Activated T-cell treated with anti-CD3 and anti-CD28 coated beads for 48 hours (primary cell): ENCODE measurements at places on chromosomes 11 and 22.
A peak's percentile ranks its signal among the peaks of the same experiment; 100 is the strongest.

- no peak for DNase-seq
Observed at GRCh38 chr11:116256215-116256614, 516.6 kb downstream of the BUD13 start.

DNA sequence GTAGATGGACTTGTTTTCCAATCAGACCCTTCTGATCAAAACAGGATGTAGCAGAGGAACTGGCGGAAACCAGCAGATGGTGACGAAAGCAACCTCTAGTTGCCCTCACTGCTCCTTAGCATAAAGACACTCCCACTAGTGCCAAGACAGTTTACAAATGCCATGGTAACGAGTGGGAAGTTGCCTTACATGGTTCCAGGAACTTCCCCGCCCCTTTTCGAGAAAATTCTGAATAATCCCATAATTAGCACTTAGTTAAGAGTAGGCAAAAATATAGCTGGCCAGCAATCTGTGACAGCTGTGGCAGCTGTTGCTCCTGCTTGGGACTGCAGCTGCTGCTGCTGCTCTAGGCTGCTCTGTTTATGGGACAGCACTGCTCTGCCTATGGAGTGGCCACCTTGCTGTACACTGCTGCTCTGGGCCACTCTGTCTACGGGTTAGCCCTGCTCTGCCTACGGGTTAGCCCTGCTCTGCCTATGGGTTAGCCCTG is 33.4 kb upstream of the SORL1 start:
- no peak for DNase-seq

DNA sequence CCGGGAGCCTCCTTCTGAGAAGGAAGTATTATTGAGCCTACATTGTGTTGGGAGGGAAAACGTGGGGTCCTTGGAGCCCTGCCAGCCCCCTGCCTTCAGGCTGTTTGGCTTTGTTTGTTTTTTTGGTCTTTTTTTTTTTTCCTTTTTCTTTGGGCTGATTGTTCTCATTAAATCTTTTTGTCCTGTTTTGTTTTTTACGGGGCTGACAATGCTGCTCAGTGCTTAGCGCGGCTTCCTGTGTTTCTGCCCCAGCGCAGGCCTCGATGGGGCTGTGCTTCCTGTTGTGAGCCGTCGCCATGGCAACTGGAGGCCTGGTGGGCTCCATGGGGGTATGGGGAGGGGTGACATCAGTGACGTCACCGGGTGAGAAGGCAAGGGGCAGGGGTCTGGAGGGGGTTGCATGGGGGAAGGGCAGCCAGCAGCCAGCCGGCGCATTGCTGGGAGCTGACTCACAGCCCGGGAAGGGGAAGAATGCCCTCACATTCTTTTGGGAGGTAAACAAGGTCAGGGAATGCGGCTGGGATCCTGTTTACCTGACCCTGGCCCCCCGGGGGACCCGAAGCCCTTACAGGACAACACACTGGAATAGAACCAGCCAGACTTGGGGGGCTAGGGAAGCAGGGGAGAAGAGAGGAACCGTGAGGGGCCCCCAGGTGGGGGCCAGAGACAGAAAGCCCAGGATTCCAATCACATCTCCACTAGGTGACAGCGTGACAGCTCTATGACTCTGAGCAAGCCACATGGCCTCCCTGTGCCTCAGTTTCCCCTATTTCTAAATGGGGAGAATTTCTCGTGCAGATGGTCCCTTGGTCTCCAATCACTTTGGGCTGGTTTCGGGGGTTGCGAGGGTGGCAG is 22.2 kb upstream of the CBX7 start:
- DNase-seq, result peak; percentile 32

- no peak for DNase-seq
Observed at GRCh38 chr11:44611088-44611487, 45.6 kb downstream of the CD82 start.

- no peak for DNase-seq
Observed at GRCh38 chr11:120024586-120024985, 113.3 kb downstream of the TRIM29 start.

DNA sequence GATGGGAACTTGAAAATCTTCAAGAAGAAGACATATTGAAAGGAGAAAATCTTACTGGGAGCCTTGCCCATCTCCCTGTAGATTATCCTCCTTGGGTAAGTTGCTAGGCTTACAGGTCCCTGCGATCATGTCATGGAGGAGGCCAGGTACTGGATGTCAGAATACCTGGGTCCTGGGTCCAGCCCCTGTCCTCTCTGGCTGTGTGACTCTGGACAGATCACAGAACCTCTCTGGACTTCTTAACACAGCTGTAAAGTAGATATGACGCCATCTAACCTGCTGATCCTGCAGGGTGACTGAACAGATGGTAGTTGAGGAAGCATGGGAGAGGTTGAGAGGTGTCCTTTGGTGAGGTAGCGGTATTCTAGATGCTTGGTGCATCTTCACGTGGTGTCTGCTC is 4.1 kb downstream of the TSKU start:
- DNase-seq, result no peak

- DNase-seq, result no peak
Observed at GRCh38 chr11:11170352-11171084, 182.5 kb downstream of the CSNK2A3 start.

- DNase-seq, result no peak
Observed at GRCh38 chr11:120720760-120721159, 209.2 kb downstream of the GRIK4 start.

DNA sequence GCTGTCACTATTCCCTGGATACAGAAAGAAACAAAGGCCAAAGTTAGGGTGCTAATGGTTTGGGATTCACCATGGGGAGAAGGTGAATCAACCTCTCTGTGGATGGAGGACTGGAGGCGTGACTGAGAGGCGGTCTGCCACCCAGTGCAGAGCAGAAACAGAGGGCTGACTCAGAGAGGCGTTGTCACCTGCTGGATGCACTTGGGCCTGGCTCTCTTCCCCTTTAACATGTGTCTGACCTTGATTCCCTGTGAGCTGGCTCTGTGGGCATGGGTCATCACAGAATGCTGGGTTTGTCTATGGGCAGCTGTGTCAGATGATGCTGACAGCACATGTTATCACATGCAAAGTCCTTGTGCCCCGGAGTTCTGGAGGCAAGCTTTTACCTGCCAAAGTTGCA is 75.9 kb downstream of the LDLRAD3 start:
- no peak for DNase-seq

- DNase-seq, result no peak
Observed at GRCh38 chr11:30312243-30312642, 10.7 kb upstream of the ARL14EP start.
